Stimulated activated naive CD4-positive, alpha-beta T cell treated with Interleukin-2 at 50 U/mL for 16 hours (primary cell): ENCODE measurements at places on chromosomes 3 and 15.

GRCh38 chr15:66558271-66558670, 7.5 kb downstream of the LCTL start:
- DNase-seq = no peak

- no peak for DNase-seq
Observed at GRCh38 chr3:32419742-32420125, 28.1 kb downstream of the CMTM7 start.

GRCh38 chr3:172658344-172659245, 52.3 kb downstream of the NCEH1 start:
- no peak for DNase-seq

GRCh38 chr3:191804935-191805334, 344.0 kb downstream of the PYDC2 start:
- no peak for DNase-seq

GRCh38 chr3:16666206-16666605, 61.0 kb upstream of the DAZL start:
- DNase-seq = no peak

DNA sequence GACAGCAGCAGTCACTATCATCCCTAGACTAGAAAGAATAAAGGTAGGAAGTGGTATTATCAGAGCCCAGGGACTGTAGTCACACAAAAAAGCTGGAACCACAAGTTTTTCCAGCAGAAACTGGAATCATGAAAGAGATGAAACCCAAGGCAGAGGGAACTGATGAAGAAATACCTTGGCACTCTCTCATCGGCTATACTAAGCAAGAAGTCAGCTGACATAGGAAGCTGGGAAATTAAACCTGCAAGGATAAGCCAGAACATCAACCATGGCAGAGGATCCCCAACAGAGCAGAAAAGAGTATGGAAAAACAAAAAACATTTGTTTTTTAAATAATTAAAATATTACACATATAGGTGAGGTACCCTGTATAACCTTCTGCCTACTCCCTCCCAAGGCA, 86.5 kb downstream of the AQR start:
- no peak for DNase-seq

- DNase-seq = no peak
Observed at GRCh38 chr3:81789691-81790090, 28.2 kb upstream of the GBE1 start.

DNA sequence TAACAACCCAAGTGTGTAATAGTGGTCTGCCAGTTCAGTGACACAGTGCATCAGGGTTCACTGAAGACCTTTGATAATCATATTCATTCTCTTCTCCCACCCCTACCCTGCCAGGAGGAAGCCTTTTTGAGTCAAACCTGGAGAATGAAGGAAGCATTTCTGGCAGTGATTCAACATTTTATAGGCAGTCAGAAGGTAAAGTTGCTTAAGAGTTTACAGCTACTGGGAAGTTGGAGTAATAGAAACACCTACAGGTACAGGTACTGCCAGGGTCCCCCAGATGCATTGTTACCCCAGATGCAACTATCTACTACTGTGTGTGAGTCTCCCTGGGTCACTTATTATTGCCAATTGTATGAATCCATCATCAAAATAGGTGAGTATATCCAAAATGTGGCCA, 146.9 kb upstream of the EIF1B start:
- DNase-seq = no peak

DNA sequence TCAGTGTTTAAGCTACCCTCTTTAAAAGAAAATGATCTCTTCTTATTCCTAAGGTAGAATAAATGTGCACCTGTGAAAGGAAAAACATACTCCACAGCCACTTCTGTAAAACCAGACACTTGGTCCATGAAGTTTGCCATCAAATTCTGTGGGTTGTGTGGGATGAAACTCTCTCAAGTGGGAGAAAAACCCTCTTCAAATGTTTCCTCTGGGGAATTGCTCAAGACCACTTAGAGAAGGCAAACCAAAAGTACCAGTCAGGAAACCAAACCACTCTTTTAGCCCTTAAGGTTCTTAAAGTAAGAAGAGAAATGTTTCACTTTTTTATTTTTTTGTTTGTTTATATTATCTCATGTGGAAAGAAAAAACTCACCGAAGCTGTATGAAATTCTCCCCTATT, 1.2 kb downstream of the COL8A1 start:
- no peak for DNase-seq

DNA sequence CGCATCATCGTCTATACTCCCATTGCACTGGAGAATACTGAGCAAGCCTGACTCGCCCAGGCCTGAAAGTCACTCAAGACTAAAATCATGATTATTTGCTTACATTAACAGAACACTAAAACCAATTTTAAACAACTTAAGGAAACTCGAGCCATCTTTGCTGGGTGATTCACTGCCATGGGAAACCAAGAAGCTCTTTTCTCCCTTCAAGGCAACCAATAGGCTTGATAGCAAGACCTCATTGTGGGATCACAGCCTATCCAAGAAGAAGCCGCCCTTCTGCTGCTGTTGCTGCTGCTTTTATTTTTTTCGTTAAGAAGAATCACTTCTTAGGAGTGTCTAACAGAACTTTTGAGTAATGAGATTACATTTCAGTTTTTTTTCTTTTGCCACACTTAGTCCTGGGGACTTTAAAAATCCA, 479.4 kb downstream of the FOXP1 start:
- no peak for DNase-seq

DNA sequence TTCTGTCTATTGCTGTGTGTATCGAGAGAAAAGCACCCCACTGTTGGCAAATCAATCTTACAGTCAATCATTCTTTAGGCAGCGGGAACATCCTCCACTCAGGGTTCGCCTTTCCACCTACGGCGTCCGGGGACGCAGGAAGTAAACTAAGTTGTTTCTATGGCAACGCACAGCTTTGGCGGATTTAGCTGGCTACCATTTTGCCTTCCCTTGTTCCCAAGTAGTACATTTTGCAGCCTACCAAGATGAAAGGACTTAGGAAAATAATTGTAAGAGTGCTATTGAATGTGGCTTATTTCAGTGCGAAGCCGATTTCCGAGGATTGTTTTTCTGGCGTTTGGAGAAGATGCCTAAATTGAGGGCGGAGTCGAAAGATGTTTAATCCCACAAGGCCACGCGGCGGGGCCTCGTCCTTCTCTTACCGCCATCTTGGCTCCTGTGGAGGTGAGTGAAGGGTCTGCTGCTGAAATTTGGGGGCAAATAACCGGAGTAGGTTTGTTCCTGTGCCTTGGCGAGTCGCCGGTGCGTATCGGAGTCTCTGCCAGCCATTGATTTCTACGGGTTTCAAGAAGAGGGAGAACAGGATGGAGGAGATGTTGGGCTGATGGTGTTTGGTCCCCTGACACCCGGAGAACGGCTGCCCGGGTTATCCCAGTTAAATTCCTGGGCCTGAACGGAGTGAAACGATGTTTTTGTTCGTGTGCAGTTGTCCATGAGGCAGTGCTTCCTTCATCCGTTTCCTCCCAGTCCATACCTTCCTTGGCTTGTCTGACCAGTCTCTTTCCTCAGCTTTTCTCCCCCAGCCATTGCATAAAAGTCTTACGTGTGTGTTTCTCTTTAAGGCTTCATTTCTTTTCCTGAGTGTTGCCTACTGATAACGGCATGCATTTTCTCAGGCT, at the start of gene RPL35A:
Gene RPL35A, plus strand, starts transcription at position 413 of the 899 bp plus-strand sequence. CDS start 778 bp downstream, outside the sequence.
- peak; percentile 78 for DNase-seq

DNA sequence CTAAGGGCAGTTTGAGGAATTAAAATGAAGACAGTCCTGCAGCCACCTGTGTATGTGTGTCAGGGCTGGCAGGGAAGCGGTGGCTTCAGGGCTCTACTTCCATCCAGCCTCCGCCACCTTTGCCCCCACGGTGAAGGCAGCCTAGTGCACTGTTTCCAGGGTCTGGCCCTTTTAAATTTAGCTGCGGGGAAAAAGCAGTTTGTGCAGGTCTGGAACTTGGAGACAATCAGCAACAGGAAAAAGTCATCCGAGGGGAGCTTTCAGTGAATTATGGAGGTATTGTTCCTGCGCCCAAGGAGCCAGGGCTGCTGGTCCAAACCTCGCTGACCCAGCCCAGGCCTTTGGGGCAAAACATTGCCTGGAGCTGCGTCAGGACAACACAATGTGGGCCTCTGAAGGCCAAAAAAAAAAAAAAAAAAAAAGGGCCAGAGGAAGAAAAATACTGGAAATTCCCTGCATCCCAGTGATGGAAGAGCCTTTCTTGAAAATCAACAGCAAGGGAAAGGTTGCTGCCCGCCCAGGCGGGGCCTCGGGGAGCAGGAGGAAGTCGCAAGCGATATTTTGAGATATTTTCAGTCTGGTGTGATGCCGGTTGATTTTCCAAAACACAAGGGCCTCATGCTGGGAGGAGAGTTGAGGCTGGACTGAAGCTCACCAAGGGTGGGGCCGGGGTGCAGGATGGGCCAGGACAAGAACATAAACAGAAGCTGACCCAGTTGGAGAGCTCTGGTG, 25.5 kb upstream of the FGD5 start:
- no peak for DNase-seq

DNA sequence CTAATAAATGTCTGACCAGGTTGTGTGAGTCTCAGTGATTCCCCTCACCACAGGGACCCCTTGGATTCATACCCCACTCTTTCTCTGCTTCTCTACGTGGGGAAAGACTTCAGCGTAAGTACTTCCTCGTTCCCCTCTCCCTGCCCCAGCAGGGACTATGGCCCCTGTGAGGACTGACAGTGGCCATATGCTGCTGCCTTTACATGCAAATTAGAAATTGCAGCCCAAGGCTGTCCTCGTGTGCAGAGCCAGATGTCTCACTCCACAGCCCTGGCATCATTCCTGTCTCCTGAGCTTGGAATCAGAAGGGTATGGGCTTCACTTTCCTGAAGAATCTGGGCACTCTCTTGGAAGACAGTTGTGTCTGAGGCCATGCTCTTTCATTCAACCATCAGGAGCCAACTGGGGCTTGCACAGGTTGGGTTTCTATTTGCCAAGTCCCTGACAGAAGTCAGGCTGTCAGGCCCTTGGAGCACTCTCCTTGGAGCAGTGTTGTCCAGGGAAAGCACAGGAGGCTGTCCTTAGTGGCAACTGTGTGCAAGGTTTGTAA, 30.5 kb upstream of the IQCF2 start:
- DNase-seq = no peak

GRCh38 chr15:86799226-86799625, 719.6 kb downstream of the AGBL1 start:
- no peak for DNase-seq

DNA sequence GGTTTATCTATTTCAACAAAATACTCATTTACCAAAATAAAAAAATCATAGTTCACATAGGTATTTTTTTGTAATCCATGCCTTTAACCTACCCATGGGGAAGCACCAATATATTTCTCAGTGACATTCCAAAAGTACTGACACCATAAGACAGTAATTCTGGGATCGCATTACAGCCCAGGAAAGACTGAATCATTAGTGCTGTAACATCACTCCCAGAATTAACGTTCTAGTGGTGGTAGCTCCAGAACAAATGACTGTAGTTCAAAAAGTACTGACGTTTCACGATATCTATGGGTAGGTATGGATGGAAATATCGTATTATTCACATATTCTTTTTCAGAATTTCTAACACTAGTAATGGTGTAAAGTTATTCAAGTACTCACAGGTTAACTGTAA, 54.3 kb upstream of the NEK10 start:
- DNase-seq = no peak

- no peak for DNase-seq
Observed at GRCh38 chr3:178483704-178484103, 52.5 kb upstream of the KCNMB2 start.

GRCh38 chr3:4245671-4246070, 57.5 kb upstream of the SETMAR start:
- no peak for DNase-seq

DNA sequence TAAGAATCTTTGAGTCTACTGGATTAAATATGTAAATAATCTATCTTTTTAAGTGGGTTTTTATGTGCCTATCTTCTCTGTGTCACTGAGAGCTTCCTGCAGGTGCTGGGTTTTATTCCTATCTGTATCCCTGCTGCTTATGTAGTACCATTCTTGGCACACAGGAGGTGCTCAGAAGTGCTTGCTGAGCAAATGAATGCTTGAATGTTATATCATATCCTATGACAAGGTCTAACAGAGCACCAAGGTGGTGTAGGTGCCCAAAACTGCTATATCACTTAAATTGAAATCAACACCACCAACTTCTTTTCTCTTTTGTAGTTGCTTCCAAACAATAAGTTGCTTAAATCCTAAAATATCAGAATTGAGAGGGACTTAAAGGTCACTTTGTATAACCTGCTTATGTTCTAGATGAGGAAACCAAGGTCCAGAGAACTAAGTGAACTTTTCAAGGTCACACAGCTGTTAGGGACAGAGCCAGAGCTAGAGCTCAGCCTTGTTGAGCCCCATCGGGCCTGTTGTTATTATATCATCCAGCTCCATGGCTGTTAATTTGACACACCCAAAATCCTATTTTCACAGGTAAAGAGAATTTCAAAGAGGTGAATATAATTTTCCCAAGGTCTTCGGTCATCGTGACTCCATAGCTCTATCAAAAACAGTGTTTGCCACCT, 46.0 kb downstream of the CCNL1 start:
- no peak for DNase-seq
